ENCODE measurements at places on chromosomes 5 and 9. TPM values are rescaled to one million over a fixed set of nuclear protein-coding genes. Genes with fewer than 3 reads are reported as not detected.

The CCL27 gene
- 0.29 TPM for total RNA-seq

The CCNB1 gene
- 146 TPM for total RNA-seq

The KCNN2 gene
- not detected for total RNA-seq

The HK3 gene
- 0.06 TPM for total RNA-seq

The ZNF879 gene
- total RNA-seq = 2.4 TPM

The SIT1 gene
- total RNA-seq = 62.0 TPM

The SLIT3 gene
- 0.50 TPM for total RNA-seq

The FOXE1 gene
- not detected for total RNA-seq

The ADCY2 gene
- total RNA-seq = not detected

The SLC6A19 gene
- not detected for total RNA-seq

The C9orf50 gene
- total RNA-seq = not detected

The TNFSF8 gene
- total RNA-seq = 43.5 TPM

The ANKRD31 gene
- total RNA-seq = 0.50 TPM

The PCDHA9 gene
- total RNA-seq = not detected

The GPR150 gene
- total RNA-seq = 0.44 TPM

The ABO gene
- not detected for total RNA-seq

The CACNA1B gene
- total RNA-seq = not detected

The CD74 gene
- 253 TPM for total RNA-seq
